ENCODE measurements at places on chromosomes 12 and 14.

DNA sequence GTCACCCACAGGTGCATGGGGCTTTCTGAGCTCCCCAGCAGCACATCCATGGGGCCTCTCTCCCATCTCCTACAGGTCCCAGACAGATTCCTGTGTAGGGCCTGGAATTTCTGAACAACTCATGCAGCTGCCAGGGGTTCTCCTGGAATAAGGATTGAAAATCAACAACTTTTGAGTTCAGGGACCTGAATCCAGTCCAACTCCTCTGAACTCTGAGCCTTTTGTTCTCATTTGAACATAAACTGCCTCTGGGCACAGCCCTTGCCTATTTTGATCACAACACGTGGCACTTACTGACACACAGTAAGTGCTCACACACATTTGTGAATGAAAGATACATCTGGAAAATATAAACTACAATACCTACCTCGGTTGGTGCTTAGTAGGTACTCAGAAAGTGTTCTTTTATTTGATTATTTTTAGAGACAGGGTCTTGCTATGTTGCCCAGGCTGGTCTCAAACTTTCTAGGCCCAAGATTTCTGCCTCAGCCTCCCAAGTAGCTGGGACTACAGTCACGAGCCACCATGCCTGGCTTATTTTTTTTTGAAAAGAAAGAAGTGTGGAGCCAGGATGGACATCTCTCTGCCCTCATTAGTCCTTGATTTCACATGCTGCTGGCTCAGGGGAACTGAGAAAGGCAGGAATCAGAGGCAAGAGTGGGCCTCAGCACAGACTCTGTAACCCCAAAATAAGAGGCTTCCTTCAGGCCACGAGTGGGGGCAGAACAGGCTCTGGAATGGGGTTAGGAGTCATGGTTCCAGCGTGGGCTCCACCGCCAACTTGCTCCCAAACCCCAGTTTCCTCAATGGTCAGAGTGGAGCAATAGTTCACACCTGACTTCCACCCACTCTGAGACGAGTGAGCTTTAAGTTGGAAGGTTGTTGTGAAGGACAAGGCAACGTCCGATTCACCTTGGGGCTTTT is 27.0 kb downstream of the SYNE3 start:
- DNase-seq: no peak

DNA sequence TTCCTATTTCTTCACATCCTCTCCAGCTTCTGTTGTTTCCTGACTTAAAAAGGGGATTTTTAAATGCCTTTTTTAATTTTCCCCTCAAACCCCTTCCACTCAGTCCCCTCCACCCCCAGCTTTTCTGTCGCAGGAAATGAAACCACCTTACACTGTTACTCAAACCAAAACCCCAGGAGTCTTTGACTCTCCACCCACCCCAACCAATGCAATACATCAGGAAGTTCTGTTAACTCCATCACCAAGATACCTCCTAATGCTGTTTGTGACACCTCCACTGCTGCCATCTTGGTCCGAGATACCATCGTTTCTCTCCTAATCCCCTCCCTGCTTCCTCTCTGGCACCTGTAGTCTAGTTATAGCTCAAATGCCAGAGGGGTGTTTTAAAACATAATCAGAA is 25.4 kb upstream of the CPM start:
- no peak for DNase-seq

DNA sequence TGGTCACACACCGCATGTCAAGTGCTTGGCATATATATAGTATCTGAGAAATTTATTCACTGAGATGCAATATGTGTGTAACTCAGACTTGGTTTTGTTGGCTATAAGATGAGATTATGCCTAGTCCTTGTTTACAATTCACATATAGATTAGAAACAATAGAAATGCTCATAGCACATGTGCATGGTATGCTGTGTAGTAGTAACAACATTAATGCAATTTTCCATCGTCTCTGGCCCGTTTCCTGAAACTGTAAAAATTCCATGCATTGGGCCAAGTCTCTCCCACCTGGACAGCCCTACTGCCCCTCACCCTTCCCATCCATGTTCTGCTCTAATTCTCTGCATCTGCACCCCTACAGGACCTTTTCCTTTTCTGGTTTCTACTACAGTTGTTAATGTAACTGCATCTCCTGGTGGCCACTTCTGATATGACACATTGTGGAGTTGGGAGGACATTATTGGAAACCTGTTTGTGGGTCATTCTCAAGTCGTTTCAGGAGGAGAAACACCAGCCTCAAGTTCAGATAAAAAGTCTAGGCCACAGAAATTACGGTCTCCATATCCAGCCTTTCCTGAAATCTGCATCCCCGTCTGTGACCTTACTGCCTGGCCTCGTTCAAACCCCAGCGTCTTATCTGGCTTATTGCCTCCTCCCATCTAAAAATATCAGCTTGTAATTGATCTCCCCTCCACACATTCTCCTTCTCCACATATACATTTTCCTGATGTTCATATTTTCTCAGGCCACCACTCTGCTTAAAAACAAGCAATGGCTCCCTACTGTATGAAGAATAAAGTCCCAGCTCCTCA is 37.5 kb downstream of the EMP1 start:
- DNase-seq: peak; percentile 70

GRCh38 chr12:81245458-81245857 is 167.6 kb downstream of the ACSS3 start:
- DNase-seq: no peak

DNA sequence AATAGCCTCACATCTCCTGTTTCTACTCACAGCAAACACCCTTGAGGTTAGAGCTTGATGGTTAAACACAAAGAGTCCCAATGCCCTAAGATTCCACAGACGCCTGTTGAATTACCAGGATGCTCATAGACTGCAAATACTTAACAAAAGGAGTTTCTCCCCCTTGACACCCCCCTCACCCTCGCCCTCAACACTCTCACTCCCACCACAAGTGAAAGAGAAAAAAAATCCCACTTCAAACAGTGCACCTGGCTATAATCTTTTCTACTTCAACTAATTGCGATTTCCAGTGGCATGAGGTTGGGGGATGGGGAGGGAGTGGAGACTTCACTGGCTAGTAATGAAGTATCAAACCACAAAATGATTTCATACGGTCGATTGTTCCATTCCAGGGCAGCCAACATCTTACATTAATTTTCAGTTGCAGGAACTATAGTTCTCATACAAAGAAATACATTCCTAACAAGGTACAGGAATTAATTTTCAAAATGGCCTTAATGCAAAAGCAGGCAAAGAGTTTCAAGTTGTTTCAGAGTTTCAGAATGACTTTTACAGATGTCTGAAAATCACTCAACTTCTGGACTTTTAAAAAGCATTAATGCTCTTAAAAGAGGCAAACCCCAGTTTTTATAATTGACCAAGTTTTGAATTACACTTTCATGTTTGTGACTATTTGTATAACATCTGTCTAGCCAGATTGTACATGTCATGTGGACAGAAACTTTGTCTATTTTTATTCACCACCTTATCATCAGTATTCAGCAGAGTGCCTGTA is 390.7 kb downstream of the C12orf75 start:
- no peak for DNase-seq

DNA sequence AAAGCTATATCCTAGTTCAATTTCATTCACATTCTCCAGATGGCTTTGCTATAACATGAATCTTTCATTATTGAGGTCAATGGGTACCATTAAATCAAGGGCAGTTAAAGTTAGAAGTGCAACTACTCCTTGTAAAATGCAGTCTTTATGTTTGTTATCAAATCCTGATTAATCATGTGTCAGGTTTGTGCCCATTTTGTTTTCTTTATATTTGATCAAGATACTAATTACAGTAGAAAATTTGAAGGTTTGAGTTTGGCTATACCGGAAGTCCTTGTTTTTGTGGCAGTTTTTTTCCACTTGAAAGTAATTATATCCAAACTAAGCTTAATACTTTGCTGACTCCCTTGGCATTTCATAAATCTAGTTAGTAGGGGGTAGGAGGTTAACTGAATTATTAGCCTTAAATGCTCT is 513.0 kb downstream of the DIO2 start:
- no peak for DNase-seq

DNA sequence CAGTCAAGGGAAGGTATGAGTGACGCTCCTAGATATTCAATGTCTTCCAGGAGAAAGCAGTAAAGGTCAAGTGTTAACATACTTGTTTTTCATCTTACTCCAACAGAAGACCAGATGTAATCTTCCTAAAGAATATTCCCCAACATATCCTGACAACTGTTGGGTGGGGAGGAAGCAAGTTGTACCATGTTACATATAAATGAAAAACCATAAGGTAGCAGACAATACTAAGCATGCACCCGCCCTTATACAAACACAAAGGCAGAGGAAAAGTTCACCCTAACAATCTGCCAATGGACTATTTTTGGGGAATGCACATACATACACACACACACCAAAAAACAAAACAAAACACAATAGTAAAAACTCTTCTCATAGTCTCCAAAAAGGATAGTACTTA is 90.2 kb upstream of the FERMT2 start:
- DNase-seq: no peak

DNA sequence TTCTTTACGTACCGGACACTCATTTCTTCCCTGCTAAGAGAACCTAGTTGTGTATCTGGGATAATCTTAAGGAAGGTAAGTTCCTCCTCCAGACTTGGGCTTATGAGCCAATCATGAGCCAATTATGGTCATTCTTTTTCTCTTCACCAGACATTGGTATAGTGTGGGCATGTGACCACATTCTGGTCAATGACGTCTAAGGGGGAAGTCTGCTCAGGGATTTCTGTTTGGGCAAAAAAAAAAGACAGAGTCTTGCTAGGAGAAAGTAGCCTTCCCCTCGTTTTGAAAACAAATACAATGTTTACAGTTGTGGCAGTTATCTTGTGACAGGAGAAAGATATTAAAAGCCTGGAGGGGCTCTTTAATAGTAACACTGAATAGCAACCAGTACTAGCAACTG is 20.1 kb upstream of the PLXNC1 start:
- DNase-seq: no peak

GRCh38 chr12:57481671-57482070 is 2.0 kb upstream of the ARHGAP9 start:
- no peak for DNase-seq

- no peak for DNase-seq
These were observed 14.8 kb downstream of the GDF11 start for GRCh38 chr12:55757701-55758100.

DNA sequence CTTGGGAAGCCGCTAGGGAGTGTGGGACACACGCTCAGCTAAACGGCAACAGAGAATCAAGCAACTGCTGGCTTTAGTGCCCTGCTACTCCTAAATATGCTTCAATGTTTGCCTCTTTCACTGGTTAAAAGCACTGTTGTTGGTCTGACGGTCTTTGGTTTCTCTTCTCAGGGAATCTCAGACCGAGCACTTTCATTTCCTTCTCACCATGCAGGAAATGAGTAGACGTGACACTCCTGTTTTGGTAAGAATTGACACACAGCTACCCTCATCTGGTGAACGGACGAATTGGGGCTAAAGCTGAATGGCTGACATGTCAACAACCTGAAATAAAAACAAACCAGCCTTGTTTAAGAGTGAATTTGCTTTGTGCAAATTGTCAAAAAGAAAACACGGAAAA is 57.5 kb upstream of the PIWIL1 start:
- DNase-seq: no peak

GRCh38 chr14:26841920-26842741 is 244.3 kb upstream of the NOVA1 start:
- peak; percentile 1 for DNase-seq

DNA sequence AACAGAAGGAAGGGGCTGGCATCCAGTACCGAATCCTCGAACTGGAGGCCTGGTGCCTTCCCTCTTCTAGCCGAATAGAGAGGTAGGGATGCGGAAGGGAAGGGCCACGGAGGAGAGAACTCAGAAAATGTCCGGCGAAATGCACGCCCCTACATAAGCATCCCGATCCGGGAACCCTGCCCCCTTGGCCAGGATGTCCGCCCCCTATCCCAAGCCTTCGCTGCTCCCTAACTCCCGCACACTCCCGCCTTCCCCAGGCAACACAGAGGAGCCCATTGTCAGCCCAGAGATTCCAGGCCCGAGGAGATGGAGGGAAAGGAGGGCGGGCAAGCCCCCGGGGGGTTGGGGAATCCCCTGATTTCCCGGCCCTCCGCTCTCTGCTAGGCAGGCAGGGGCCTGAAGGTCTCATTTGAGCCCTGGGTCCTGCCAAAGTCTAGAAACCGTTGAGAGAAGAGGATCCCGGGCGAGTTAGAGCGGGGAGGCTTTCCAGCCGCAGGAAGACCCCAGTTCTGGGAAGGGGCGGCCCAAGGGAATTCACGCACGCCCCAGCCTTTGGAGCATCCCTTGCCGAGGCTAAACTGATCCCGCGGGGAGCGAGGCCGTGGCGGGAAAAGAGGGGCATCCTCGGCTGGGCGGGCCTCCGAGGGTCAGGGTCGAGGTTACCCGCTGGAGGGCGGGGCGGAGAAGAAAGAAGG is 569 bp upstream of the ARHGEF40 start:
- no peak for DNase-seq

GRCh38 chr12:46263140-46264016 is 5.5 kb downstream of the SLC38A1 start:
- no peak for DNase-seq

DNA sequence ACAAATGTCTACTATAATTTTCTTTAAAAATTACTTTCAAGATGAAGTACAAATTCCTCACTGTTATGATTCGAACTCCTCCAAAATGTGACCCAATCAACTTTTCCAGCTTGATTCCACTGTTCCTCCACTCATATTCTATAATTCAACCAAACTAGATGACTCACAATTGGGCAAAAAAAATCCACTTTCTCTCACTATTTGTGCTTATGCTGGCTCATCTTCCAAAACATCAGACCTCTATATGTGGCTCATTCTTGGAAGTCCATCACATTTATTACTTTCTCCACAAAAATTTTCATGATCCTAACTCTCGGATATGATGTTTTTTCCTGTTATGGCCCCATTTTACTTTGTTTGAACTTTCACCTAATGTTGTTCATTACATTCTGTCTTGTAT is 26.9 kb upstream of the RXYLT1 start:
- no peak for DNase-seq

- no peak for DNase-seq
These were observed 32.8 kb downstream of the FMNL3 start for GRCh38 chr12:49674318-49674981.

GRCh38 chr12:120466560-120467315 is 2.8 kb downstream of the SRSF9 start:
- DNase-seq: peak; percentile 59

DNA sequence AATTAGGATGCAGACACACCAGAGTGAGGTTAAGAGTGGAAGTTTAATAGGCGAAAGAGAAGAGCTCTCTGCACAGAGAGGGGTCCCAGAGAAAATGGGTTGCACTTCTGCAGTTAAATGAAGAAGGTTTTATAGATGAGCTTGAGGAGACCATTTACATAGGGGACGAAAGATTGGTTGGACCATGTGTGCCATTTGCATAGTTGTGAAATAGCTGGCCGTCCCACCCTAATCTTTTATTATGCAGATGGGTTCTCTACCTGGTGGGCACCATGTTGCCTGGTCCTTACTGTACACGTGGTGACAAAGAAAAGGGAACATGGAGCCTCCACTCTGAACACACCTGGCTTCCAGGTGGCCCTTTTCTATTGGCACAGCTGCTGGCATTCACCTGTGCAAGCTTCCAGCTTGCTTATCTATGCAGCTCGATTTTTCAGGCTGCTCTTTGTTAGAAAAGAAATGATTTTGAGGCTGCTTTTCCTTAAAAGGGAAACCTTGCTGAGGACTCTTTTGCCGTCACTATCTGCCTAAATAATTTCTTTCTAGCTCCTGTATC is 67.1 kb upstream of the SRSF5 start:
- no peak for DNase-seq

- DNase-seq: no peak
These were observed 11.7 kb upstream of the RPS6KL1 start for GRCh38 chr14:74934476-74935359.

Data from Calu3 (cell line).